GM23248 (cell line): ENCODE measurements at places on chromosomes 3 and 15. TPM values are rescaled to one million over a fixed set of nuclear protein-coding genes. Genes with fewer than 3 reads are reported as not detected.

DNA sequence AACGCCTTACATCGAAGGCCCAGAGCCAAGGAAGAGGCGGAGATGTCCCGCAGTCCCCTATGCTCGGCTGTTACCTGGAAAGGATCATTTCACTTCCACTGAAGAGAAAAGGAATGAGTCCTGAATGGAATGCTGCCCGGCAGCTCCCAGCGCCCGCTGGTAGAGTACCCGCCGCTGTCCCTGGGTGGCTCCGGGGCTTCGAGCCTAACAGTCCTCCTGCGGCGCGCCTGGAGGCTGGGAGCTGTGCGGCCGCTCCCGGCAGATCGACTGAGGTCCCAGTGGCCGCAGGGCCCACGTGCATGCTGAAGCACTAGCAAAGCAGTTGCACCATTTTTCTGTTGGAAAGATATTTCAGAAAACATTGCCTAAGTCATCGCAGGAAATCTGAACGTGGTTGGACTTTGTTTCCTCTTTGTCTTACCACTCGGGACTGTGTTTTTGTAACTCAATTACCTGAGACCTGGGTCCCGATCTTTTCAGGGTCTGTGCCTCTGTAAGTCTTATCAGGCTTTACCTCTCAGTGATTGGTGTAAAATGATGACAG is 984 bp downstream of the RNU6-1 start:
- H3K4me3 ChIP-seq = peak overlapping the region; percentile 84
- no peaks in the 10 kb centered on the region for H3K4me1 ChIP-seq
- H3K27ac ChIP-seq = no peak overlapping the region
- DNase-seq = peak; percentile 69
- H3K27me3 ChIP-seq = peaks cover 22% of the 10 kb centered on the region

GRCh38 chr3:188533612-188534357 is 379.8 kb downstream of the LPP start:
- H3K4me1 ChIP-seq = peaks cover 58% of the 10 kb centered on the region
- peak overlapping the region; percentile 31 for H3K27ac ChIP-seq
- no peak overlapping the region for H3K4me3 ChIP-seq
- no peak for DNase-seq
- no peaks in the 10 kb centered on the region for H3K27me3 ChIP-seq
- H3K36me3 ChIP-seq = peaks cover 2% of the 10 kb centered on the region; the same call in 1 of the 2 replicates

DNA sequence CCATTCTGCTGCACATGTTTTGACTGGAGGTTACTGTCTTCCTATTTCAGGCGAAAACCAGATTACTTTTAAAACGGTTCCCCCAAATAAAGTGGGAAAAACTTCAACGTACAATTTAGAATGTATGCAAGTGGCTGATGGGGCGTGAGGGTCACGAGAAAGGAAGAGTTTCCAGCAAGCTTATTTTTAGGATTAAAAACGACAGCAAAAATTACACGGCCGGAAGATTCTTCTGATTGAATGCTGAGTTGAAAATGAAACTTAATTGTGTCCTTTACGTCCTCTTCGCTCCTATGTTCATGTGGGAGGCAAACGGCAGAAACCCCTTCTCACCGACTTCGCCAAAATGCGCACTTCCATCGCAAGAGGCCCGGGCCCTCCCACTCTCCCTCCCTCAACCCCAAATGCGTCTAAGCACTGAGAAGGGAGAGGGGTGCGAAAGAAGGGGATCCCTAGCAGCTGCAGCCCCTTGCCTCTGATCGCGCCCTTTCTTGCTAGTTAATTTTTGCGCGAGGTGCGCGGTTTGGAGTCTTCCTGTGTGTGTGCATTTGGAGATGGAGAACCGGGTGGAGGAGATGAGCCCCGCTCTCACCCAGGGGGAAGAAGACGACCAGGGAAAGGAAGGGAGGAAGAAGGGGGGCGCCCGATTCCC is 656 bp downstream of the CD47 start:
- H3K4me3 ChIP-seq = peak overlapping the region; percentile 85
- peak; percentile 63 for DNase-seq
- H3K27ac ChIP-seq = peak overlapping the region; percentile 67
- H3K4me1 ChIP-seq = peaks cover 7% of the 10 kb centered on the region; the same call in 1 of the 2 replicates
- no peaks in the 10 kb centered on the region for H3K27me3 ChIP-seq
- no peaks in the 10 kb centered on the region for H3K36me3 ChIP-seq

DNA sequence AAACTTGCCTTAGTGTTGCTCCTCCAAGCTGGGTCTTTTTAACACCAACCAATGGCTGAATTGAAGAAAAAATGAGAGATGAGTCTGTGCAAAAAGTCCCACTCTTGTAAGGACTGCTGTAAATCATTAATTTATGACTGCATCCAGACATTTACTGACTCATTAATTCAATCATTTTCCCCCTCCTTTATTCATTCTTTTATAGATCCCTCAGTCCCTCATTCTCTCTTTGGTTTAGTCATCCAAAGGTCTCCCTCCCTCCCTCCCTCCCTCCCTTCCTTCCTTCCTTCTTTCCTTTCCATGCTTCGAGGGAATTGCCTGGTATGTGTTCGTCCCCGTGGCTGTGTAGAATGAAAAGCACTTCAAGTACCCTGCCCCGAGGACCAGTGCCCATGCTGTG is 35.3 kb upstream of the MRPS22 start:
- no peak overlapping the region for H3K4me3 ChIP-seq
- H3K27me3 ChIP-seq = no peaks in the 10 kb centered on the region
- H3K27ac ChIP-seq = peak overlapping the region; percentile 77
- peaks cover 73% of the 10 kb centered on the region for H3K4me1 ChIP-seq
- DNase-seq = no peak

DNA sequence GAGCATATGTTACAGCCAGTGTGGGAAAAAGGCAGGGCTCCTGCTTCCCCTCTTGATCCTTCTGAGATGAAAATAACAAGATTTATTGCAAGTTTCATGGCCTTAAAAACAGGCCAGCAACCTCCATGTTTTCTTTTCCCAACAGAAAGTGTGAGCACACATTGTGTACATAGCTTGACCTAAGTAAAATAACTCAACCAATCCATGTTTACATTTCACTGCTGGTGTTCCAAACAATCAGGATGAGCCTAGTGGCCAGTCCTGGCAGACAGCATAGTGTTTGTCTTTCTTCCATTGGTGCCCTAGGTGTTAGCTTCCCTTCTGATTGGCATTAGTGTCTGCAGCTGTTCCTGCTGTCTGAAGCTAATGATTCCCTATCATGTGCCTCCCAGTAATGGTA is 847.7 kb downstream of the EPHA3 start:
- DNase-seq = no peak
- no peak overlapping the region for H3K4me3 ChIP-seq
- no peak overlapping the region for H3K27ac ChIP-seq
- no peaks in the 10 kb centered on the region for H3K36me3 ChIP-seq
- H3K27me3 ChIP-seq = no peaks in the 10 kb centered on the region

- DNase-seq = peak; percentile 31
- no peak overlapping the region for H3K27ac ChIP-seq
- peaks cover 9% of the 10 kb centered on the region for H3K4me1 ChIP-seq
- no peaks in the 10 kb centered on the region for H3K36me3 ChIP-seq
These were observed 75.1 kb downstream of the FOXB1 start for GRCh38 chr15:60079210-60079609.

- no peak overlapping the region for H3K4me3 ChIP-seq
- H3K4me1 ChIP-seq = peaks cover 29% of the 10 kb centered on the region
- no peaks in the 10 kb centered on the region for H3K27me3 ChIP-seq
- peak overlapping the region; percentile 74 for H3K27ac ChIP-seq
- H3K36me3 ChIP-seq = no peaks in the 10 kb centered on the region
- peak; percentile 56 for DNase-seq
These were observed 424.8 kb upstream of the TPM1 start for GRCh38 chr15:62617741-62618140.

The KLHDC8B gene
- 13.5 and 15.4 TPM in 2 replicates for polyA plus RNA-seq
